Aorta (tissue), 5 donors: ENCODE measurements at places on chromosomes 1 and 21. TPM values are rescaled to one million over a fixed set of nuclear protein-coding genes. Genes with fewer than 3 reads are reported as not detected.

DNA sequence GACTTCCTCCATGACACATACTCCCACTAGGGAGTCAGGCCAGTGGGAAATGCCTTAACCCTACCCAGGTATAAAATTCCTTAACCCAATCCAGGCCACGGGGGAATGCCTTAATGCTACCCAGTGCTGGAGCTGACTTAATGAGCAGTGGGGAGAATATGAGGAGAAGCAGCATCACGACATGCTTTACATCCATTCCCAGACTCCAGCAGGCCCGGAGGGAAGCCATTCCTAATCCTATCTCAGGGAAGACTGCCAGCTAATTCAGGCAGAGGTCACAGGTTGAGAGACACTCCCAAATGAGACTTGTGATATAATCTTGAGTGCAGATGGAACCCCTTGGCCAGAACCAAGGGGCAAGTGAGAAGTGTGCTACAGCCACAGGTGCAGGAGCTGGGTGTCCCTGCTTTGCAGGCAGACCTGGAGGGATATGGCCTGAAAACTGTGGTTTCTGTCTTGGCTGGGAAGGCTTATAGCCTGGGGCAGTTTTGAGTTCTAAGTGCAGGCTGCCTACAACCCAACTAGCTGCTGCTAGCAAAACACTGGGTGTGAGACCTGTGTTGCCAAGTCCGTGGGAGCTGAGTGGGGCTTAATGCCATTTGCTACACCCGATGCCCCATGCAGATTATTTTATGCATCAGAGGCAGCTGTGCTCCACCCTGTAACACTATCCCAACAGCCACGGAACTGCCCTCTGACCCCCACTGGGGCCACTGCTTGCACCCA lies 45.1 kb upstream of the GUCA2A start:
- H3K4me3 ChIP-seq, result no peak overlapping the region
- no peaks in the 10 kb centered on the region for H3K27me3 ChIP-seq
- peaks cover 2% of the 10 kb centered on the region for H3K4me1 ChIP-seq
- DNase-seq, result no peak

GRCh38 chr1:185880779-185881333 lies 146.7 kb downstream of the HMCN1 start:
- H3K27me3 ChIP-seq, result no peaks in the 10 kb centered on the region
- DNase-seq, result peak; percentile 64
- H3K27ac ChIP-seq, result no peak overlapping the region
- H3K36me3 ChIP-seq, result no peaks in the 10 kb centered on the region
- H3K4me3 ChIP-seq, result no peak overlapping the region

DNA sequence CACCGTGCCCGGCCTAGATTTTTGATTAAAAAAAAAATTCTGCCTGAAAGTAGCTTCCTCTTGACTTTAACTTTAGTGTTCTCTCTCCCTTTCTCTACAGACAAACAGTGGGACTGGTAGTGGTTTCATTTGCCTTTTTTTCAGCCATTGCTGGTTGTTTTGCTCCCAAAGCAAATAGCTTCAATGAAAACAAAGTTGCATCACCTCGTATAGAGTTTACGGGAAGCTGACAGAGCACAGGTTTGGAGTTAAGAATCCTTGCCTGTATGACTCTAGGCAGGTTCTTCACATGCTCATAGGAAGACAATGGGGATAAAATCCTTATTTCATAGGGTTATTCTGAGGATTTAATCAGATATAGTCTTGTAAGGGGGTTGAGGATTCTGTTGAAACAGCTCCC lies 21.6 kb downstream of the AADACL4 start:
- no peak for DNase-seq
- H3K4me1 ChIP-seq, result no peaks in the 10 kb centered on the region
- no peaks in the 10 kb centered on the region for H3K27me3 ChIP-seq
- no peak overlapping the region for H3K27ac ChIP-seq
- no peaks in the 10 kb centered on the region for H3K36me3 ChIP-seq

GRCh38 chr1:46039571-46040052 lies 92.8 kb downstream of the PIK3R3 start:
- H3K4me1 ChIP-seq, result no peaks in the 10 kb centered on the region
- no peak overlapping the region for H3K27ac ChIP-seq
- no peaks in the 10 kb centered on the region for H3K36me3 ChIP-seq
- no peak overlapping the region for H3K4me3 ChIP-seq

- no peak for DNase-seq
- no peak overlapping the region for H3K27ac ChIP-seq
- H3K27me3 ChIP-seq, result no peaks in the 10 kb centered on the region
- no peak overlapping the region for H3K4me3 ChIP-seq
- H3K36me3 ChIP-seq, result no peaks in the 10 kb centered on the region
These were observed 208.7 kb downstream of the HLX start for GRCh38 chr1:221087919-221088318.

DNA sequence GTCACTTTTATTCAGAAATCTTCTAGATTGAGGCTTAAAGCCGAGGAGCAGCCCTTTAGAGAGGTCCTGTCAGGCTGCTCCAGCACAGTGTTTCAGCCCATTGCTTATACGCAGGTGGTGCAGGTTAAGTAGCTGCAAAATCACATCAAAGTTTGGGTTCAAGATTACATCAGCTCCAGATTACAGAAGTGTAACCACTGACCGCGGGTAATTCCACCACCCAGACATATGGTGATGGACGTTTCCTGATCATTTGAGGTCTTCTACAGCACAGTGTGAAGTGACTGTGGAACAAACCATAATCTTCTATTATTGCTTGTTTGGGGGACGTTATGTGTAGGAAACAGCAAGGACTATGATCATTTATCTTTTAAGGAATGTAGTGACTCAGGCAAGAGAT lies 11.8 kb downstream of the C1orf115 start:
- no peak overlapping the region for H3K27ac ChIP-seq
- H3K4me3 ChIP-seq, result no peak overlapping the region
- DNase-seq, result no peak

DNA sequence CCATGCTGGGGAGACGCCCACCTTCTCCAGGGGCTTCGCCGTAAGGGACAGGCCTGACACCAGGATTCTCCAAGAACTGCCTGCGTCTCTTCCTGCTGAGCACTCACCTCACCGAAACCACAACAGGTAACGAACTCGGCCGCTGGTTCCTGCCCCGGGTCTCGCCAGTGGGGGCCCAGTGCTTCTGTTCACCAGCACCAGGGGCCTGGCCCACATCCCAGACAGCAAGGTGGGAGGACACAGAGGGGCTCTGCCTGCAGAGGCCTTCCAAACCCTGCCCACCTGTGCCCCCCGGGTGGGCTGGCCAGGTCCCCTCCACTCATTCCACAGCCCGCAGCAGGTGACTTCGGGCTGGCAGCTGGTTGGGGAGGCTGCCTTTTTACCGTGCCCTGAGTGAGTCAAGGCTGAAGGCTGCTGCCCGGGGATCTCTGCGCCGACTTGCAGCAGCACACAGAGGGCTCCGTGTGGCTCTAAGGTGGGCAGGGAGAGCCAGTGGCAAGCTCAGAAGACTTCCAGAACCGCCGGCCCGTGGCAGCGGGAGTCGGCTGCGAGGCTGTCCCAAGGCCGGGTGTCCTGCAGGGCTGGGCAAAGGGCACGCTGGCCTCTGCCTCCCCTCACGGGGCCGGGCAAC lies 14.7 kb upstream of the COL18A1 start:
- no peak overlapping the region for H3K4me3 ChIP-seq
- no peaks in the 10 kb centered on the region for H3K4me1 ChIP-seq
- H3K27me3 ChIP-seq, result no peaks in the 10 kb centered on the region
- H3K27ac ChIP-seq, result no peak overlapping the region

- no peak for DNase-seq
- H3K36me3 ChIP-seq, result no peaks in the 10 kb centered on the region
- H3K4me1 ChIP-seq, result no peaks in the 10 kb centered on the region
- no peaks in the 10 kb centered on the region for H3K27me3 ChIP-seq
- H3K4me3 ChIP-seq, result no peak overlapping the region
- no peak overlapping the region for H3K27ac ChIP-seq
These were observed 9.5 kb upstream of the B3GALNT2 start for GRCh38 chr1:235513495-235514366.

DNA sequence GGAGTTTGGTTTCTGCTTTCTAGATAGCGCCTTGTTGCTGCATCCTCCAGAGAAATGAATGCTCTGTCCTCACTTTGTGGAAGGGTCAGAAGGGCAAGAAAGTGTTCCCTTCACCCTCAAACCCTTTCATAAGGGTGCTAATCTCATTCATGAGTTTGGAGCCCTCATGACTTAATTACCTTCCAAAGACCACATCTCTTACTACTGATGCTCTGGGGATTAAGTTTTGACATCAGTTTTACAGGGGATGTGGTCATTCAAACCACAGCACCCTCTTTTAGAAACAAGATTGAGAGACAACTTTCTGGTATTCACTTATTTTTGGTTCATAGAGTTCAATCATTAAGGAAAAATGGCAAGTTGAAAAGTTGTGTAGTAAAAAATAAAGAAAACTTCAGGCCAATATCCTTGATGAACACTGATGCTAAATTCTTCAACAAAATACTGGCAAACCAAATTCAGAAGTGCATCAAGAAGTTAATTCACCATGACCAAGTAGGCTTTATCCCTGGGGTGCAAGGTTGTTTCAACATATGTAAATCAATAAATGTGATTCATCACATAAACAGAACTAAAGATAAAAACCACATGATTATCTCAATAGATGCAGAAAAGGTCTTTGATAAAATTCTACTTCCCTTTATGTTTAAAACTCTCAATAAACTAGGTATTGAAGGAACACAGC lies 442.1 kb downstream of the PTBP2 start:
- H3K27me3 ChIP-seq, result no peaks in the 10 kb centered on the region
- H3K4me3 ChIP-seq, result no peak overlapping the region
- no peaks in the 10 kb centered on the region for H3K36me3 ChIP-seq
- DNase-seq, result no peak

DNA sequence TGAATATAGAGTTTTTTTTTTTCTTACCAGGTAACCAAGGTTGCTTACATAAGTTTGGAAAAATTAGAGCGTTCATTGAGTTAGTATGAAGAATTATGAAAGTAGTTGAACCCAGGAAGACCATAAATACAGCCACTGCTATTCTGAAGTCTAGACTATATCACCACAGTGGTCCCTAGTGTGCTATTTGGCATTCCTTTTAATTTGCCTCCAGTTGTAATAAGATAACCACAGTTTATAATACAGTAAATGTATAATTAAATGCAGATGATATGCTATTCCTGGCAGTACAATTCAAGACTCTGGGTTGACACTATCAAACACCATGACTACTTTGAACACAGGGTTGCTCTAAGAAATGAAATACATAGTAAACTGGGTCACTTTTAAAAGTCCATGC lies 270.5 kb downstream of the BRINP2 start:
- no peaks in the 10 kb centered on the region for H3K4me1 ChIP-seq
- DNase-seq, result no peak
- H3K27ac ChIP-seq, result no peak overlapping the region
- H3K4me3 ChIP-seq, result no peak overlapping the region

- no peaks in the 10 kb centered on the region for H3K36me3 ChIP-seq
- no peak for DNase-seq
- H3K27me3 ChIP-seq, result no peaks in the 10 kb centered on the region
- no peak overlapping the region for H3K27ac ChIP-seq
- H3K4me3 ChIP-seq, result no peak overlapping the region
- H3K4me1 ChIP-seq, result no peaks in the 10 kb centered on the region
These were observed 118.3 kb downstream of the FMN2 start for GRCh38 chr1:240210026-240210425.

- H3K27ac ChIP-seq, result no peak overlapping the region
- no peaks in the 10 kb centered on the region for H3K4me1 ChIP-seq
- no peaks in the 10 kb centered on the region for H3K36me3 ChIP-seq
- no peak for DNase-seq
These were observed 475.4 kb downstream of the PTBP2 start for GRCh38 chr1:97196825-97197516.

DNA sequence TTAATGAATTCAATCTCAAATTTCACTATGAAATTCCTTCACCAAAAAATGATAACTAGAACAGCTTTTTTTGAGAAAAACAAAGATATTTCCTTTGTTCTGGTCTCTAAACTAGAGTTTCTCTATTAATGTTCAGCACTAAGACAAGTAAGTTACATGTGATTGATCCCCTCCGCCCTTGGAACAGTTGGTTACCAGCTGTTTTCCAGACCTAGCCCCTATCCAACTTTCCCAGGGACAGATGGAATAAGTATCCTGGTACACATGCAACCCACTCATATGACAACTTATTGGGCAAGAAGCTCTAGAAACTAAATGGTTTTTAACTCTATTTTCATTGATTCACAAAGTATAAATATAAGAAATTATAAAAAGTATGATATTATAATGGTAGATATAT lies 140.4 kb downstream of the COP1 start:
- no peak for DNase-seq
- no peak overlapping the region for H3K4me3 ChIP-seq
- H3K4me1 ChIP-seq, result no peaks in the 10 kb centered on the region
- no peaks in the 10 kb centered on the region for H3K36me3 ChIP-seq

DNA sequence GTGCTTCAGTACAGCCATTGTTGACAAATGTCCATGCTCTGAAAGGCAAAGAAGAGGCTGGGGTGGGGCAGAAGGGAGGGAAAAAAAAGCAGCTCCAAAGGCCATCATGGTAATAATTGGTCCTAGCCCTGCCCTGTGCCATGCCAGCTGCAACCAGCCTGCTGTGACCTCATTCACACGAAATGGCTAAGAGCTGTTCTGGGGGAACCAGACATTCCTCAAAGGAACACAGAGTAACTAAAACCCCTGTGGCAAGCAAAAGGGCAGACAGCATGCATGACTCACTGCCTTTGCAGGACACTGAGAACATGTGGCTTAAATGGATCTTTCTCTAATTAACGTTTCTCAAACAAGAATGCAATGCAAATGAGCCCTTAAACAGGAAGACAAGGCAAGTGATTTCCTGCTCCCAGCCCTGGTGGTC lies 42.3 kb downstream of the STYXL2 start:
- no peak for DNase-seq
- no peaks in the 10 kb centered on the region for H3K27me3 ChIP-seq
- peak overlapping the region; percentile 83 for H3K27ac ChIP-seq
- no peaks in the 10 kb centered on the region for H3K4me1 ChIP-seq

DNA sequence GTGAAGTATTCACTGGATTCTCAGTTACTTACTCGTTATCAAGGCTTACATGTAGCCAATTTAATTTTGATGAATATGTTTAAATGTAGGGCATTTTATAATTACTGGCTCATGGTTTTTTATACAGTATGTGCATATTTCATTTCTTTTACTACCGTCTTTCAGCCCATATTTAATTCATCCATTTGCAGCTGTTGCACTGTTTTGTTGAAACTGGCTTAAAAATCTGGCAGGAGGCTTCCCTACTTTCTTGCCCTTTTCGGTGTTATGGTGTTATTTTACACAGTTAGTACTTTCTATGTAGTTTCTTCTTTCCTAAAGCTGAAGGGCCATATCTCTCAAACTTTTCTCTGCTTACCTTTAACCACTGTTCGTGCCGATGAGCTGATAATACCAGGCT lies 54.2 kb downstream of the ITSN1 start:
- no peak for DNase-seq
- H3K4me1 ChIP-seq, result peaks cover 4% of the 10 kb centered on the region
- H3K27ac ChIP-seq, result no peak overlapping the region
- no peak overlapping the region for H3K4me3 ChIP-seq
- no peaks in the 10 kb centered on the region for H3K36me3 ChIP-seq
- no peaks in the 10 kb centered on the region for H3K27me3 ChIP-seq

TCHH gene
- 0.27 TPM for total RNA-seq

RIIAD1 gene
- not detected for total RNA-seq

F13B gene
- not detected for total RNA-seq

DPT gene
- 73.2 TPM for total RNA-seq

ZNF695 gene
- not detected for total RNA-seq

NMNAT2 gene
- 2.8 TPM for total RNA-seq

CYP4A11 gene
- total RNA-seq, result 0.15 TPM

SYPL2 gene
- total RNA-seq, result 6.2 TPM

NEXN gene
- total RNA-seq, result 237 TPM
